Central memory CD8-positive, alpha-beta T cell (primary cell): ENCODE measurements at places on chromosomes 11 and 22.

GRCh38 chr11:22828373-22828772 is 1.2 kb downstream of the SVIP start:
- no peak for DNase-seq

- no peak for DNase-seq
Measured at GRCh38 chr22:46138058-46138797, 12.1 kb upstream of the PPARA start.

DNA sequence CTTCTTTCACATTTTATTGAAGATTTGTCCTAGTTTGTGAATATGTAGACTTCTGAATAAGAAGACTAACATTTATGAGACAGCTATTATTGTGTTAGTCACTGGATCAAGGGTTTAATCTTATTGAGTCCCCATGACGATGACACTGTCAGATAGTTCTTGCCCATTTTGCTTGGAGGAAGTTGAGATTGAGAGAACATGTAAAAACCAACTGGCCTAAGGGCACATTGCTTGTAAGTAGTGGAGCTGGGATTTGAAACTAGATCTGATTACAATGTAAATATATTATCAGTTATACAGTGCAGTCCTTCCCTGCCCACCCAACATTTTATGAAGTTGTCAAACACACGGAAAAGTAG is 134.7 kb downstream of the HIPK3 start:
- DNase-seq = no peak

DNA sequence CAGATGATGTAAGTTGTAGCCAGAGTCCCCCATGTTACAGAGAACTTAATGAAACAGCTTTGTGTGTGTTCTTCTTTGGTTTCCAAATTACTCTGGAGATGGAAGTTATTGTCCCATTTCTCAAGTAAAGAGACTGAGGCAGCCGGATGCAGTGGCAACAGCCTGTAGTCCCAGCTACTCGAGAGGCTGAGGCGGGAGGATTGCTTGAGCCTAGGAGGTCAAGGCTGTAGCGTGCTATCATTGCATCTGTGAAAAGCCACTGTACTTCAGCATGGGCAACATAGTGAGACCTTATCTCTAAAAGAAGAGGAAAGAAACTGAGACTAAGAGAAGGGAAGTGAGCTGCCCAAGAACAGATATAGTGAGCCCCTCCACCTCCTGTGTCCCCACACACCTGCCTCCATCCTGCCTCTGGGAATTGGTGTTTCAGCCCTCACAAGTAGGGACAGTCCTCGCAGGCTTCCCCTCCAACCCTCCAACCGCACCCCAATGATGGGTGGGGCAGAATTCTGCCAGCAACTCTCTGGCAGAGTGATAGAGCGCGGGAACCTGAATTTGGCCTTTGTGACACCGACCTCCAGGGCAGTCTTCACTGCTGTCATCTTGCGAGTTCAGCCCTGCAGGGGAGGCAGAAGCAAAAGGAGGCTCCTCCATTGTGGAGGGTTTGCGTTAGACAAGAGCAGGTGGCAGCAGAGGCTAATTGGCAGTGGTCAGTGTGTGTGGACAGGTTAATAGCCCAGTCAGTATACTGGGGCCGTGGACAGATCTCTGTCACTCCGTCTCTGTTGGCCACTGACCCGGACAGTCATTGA is 1.6 kb downstream of the PDXP start:
- no peak for DNase-seq

GRCh38 chr11:115390441-115390840 is 113.8 kb downstream of the CADM1 start:
- DNase-seq = no peak

GRCh38 chr22:48075604-48076003 is 1313.2 kb downstream of the TBC1D22A start:
- no peak for DNase-seq

GRCh38 chr22:37806409-37807333 is 1.1 kb upstream of the GCAT start:
- DNase-seq = no peak

GRCh38 chr11:71158936-71159335 is 93.4 kb downstream of the SHANK2 start:
- no peak for DNase-seq
